ENCODE measurements at places on chromosomes 1 and 21.

GRCh38 chr1:1223891-1224290 lies 7.9 kb downstream of the SDF4 start:
- DNase-seq, result no peak

- DNase-seq, result no peak
These were observed 151.9 kb downstream of the PGBD5 start for GRCh38 chr1:230274254-230274653.

GRCh38 chr1:212287261-212287895 lies 2.2 kb downstream of the PPP2R5A start:
- no peak for DNase-seq

- no peak for DNase-seq
These were observed 14.2 kb upstream of the RGS4 start for GRCh38 chr1:163055005-163055404.
